ENCODE measurements at places on chromosomes 6 and 20. TPM values are rescaled to one million over a fixed set of nuclear protein-coding genes. Genes with fewer than 3 reads are reported as not detected.
A peak's percentile ranks its signal among the peaks of the same experiment; 100 is the strongest.

- H3K36me3 ChIP-seq = no peaks in the 10 kb centered on the region
- no peak for DNase-seq
- no peaks in the 10 kb centered on the region for H3K4me1 ChIP-seq
- no peak overlapping the region for H3K27ac ChIP-seq
Measured at GRCh38 chr6:94862112-94862511, 715.2 kb upstream of the MANEA start.

DNA sequence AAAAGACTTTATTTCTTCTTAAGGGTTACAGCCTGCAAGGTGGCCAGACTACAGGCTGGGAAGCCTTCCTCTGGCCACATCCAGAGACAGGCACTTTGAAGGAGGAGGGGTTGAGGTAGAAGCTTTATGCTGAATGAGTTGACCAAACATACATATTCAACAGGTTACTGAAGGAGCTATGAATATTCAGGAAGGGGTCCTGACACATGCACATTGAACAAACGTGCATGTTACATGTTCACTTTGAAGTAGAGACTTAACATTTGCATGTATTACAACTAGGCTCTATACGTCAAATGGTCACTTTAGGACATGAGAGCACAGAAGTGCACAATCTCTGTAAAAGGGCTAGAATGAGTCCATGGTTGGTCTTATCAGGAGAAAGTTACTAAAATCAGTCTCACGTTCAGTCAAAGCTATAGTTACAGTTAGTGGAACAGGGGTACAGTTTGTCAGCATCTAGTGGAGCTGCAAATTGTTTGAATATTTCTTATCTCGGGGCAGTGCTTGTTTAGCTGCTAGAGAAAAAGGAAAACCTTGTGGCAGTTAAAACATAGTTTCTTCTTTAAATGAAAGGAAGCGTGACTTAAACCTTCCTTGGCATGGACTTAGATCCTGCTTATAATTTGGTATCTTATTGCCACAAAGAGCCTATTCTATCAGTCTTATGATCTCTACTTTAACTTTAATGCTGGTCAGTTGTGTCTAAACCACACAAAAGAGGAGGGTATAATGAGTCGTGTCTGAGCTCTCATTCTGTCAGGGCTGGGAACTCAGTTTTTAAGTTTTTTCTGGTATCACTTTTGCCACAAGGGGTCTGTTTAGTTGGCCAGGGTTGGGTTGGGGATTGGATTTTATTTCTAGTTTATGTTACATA, 4.6 kb upstream of the ZSCAN9 start:
- H3K4me1 ChIP-seq = peaks cover 7% of the 10 kb centered on the region
- no peak overlapping the region for H3K4me3 ChIP-seq
- no peak for DNase-seq
- no peaks in the 10 kb centered on the region for H3K27me3 ChIP-seq
- H3K36me3 ChIP-seq = no peaks in the 10 kb centered on the region
- H3K27ac ChIP-seq = no peak overlapping the region

DNA sequence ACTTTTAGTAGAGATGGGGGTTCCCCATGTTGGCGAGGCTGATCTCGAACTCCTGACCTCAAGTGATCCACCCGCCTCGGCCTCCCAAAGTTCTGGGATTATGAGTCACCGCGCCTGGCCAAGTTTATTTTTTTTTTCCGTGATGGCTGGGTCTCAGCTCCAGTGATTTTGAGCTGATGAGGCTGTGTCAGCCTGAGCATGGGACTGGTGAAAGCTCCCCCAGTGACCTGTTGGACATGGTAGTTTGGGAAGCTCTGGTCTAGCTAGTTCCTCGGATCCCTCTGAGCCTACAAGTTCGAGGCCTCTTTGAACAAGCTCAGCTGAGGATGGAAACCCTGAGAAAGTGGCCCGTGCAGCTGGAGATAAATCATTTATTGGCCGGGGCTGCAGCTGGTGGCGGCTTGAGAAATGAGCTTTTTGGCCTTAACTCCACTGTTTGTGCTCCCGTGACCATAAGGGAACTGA, 126.8 kb downstream of the SNX5 start:
- H3K36me3 ChIP-seq = no peaks in the 10 kb centered on the region
- no peak overlapping the region for H3K27ac ChIP-seq
- peak; percentile 65 for DNase-seq
- H3K4me1 ChIP-seq = peaks cover 19% of the 10 kb centered on the region

Gene BPI
- 9.3 TPM for total RNA-seq

Gene SLC32A1
- 0.25 TPM for total RNA-seq

GRCh38 chr20:59831916-59832270, 101.5 kb downstream of the SYCP2 start:
- no peak overlapping the region for H3K4me3 ChIP-seq
- H3K4me1 ChIP-seq = peaks cover 15% of the 10 kb centered on the region
- H3K36me3 ChIP-seq = no peaks in the 10 kb centered on the region
- no peak overlapping the region for H3K27ac ChIP-seq
- peak; percentile 51 for DNase-seq

Data from testis (tissue), 5 donors.